ENCODE measurements at places on chromosomes 6 and 20. TPM values are rescaled to one million over a fixed set of nuclear protein-coding genes. Genes with fewer than 3 reads are reported as not detected.
A peak's percentile ranks its signal among the peaks of the same experiment; 100 is the strongest.

DNA sequence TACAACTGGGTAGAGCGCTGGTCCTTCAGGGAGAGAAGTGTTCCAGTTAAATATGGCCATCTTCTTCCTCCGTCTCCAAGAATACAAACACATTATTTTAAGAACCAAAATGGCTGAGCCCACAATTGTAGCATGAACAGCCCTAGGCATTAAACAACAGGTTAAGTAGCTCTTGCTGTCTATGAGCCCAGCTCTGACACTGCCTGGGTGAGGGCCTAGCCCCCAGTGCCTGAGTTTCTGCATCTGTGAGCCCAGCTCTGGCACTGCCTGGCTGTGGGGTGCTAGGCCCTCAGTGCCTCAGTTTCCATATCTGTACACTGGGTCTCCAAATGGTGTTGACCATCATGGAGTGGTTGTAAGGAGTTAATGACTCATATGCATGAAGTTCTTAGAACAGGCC, 24.8 kb upstream of the DACT2 start:
- no peak for DNase-seq

Gene HSPA1B
- total RNA-seq = 64.9 TPM

- DNase-seq = no peak
Observed at GRCh38 chr6:2396042-2396657, 150.7 kb upstream of the GMDS start.

DNA sequence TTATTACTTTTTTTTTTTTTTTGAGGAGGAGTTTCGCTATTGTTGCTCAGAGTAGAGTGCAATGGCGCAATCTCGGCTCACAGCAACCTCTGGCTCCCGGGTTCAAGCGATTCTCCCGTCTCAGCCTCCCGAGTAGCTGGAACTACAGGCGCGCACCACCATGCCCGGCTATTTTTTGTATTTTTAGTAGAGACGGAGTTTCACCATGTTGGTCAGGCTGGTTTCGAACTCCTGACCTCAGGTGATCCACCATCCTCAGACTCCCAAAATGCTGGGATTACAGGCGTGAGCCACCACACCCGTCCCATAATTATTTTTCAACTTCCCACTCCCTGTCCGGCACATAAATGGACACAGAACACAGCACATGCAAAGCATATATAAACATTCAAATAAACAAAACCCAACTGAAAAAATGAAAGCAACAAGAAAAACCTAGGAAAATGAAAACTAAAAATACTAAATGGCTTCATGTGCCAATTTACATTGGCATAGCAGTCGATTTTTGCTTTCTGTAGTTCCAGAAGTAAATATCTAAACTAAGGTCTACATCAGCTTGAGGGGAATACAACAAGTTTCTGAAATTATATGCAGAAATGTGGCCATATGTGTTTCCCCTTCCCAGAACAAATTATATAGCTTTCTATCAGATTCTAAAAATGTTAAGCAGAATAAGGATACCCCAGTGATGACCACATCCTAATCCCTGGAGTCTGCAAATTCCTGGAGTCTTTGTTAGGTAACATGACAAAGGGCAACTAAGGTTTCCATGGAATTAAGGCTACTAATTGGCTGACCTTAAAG, 113.9 kb downstream of the HFE start:
- DNase-seq = no peak

Gene HLA-DQA2
- total RNA-seq = not detected

DNA sequence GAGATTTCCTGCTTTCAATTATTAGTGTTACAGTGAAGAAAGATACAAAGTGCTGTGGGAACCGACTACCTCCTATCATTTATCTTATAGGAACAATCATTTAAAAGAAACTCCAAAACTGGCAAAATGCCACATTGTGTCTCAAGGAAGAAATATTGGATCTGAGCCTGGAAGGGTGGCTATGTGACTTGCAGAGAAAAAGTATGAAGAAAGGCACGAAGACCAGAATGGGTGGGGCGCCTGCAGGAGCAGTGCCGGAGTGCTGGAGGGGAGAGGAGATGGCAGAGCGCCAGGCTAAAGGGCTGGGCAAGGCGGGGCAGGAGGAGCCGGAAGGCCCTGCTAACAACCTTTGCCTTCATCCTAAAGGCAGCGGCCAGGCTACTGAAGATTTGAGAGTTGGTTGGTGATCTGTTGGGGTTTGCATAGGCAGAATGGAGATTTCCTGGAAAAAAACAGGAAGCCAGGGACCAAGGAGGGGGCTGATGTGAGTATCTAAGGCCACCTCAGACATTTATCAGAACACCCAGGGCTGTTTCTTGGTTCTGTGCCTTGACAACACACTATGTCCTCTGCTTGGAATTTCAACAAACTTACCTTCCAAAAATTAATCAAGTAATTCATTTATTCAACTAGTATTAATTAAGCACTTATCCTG, 125.6 kb downstream of the MAFB start:
- peak; percentile 66 for DNase-seq

DNA sequence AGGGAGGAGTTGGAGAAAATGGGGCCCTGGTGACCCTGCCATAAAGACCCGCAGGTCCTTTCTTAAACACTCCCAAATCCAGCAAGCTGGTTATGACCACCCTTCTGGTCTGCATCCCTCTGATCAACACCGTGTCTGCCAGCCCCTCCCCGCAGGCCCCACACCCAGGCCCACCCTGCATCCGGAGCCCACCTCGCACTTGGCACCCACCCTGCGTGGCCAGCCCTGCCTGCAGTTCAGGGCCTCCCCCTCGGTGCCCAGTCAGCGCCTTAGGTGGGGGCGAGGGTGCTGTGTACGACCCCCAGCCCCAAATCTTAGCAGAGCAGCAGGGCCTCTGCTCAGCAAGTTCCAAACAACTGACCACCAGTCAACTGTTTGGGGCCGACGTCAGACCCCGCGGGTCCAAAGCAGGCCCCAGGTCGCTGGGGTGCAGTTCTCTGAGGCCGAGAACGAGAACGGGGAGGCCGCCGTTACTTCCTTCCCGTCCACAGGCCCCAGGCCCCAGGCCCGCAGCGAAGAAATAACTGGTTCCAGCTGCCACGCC, 1.2 kb downstream of the ACSS1 start:
- DNase-seq = no peak

Gene LHFPL5
- not detected for total RNA-seq

Gene C6orf141
- 0.55 TPM for total RNA-seq

Gene B4GALT5
- 39.1 TPM for total RNA-seq

- DNase-seq = no peak
Observed at GRCh38 chr6:168962886-168963285, 290.8 kb downstream of the THBS2 start.

GRCh38 chr6:85913001-85913400, 270.3 kb upstream of the SYNCRIP start:
- DNase-seq = no peak

- DNase-seq = no peak
Observed at GRCh38 chr20:21067255-21067654, 38.9 kb downstream of the LINC00237 start.

- DNase-seq = peak; percentile 10
Observed at GRCh38 chr6:99467509-99468106, 42.5 kb upstream of the PNISR start.

Gene KIF13A
- total RNA-seq = 38.4 TPM

DNA sequence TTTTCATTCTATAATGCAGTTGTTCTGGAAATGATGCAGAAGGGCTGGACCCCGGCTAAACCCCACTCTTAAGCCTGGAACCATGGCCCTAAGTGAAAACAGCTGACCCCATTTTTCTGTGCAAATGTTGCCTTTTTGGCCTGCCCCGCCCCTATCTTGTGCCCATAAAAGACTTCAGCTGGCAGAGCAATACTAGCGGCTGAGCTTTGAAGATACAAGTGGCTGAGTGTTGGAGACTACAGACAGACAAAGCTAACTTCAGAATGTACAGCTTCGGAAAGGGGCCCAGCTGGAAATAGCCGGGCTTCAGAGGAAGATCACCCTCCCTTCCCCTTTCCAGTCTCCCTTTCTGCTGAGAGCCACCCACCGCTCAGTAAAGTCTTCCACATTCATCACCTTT, 258.6 kb upstream of the SPTLC3 start:
- DNase-seq = no peak

- DNase-seq = no peak
Observed at GRCh38 chr6:106739387-106739786, 110.0 kb downstream of the QRSL1 start.

- DNase-seq = peak; percentile 97
Observed at GRCh38 chr6:20877008-20877937, 343.0 kb downstream of the CDKAL1 start.

Gene VGLL2
- total RNA-seq = 1.7 TPM

- DNase-seq = no peak
Observed at GRCh38 chr6:140032189-140032588, 657.7 kb upstream of the CITED2 start.

- DNase-seq = no peak
Observed at GRCh38 chr6:116239256-116239655, 14.6 kb downstream of the TSPYL4 start.

Gene EDN1
- 54.8 TPM for total RNA-seq

Gene ZKSCAN4
- 3.9 TPM for total RNA-seq

DNA sequence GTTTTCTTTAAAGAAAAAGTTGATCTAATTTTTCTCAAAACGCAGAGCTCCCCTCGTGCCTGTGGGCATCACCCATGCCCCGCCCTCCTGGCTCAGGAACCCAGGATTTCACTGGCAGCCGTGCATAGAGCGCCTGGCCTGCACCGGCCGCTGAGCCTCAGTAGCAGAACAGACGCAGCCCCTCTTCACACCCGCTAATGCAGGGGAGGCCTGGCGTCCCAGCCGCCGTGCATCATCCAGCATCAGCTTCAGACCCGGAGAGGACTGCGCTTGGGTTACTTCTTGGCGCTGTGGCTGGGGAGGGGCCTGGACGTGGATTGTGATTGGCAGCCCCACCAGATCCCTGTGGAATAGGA, 18.1 kb downstream of the RBM38 start:
- DNase-seq = no peak

Gene SSTR4
- not detected for total RNA-seq

Gene OPRL1
- 2.8 TPM for total RNA-seq

DNA sequence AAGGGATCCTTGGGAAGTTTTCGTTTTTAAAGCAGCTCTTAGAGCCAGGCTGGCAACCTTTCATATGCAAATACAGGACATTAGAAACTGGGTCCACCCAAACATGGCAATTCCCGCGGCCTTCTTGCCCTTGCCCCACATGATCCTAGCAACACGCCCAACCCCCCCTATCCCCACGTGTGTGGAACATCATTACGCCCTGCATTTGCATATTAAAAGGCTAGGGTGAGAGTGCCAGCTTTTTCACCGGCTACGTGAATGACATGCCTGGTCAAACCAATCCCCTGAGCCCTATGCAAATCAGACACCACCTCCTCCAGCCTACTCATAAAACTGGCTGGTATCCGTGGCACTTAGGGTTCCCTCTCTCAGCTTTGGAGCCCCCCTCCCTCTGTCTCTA, 88.1 kb downstream of the TNFRSF21 start:
- no peak for DNase-seq

Gene PABPC1L
- 50.2 TPM for total RNA-seq

Gene PRICKLE4
- total RNA-seq = 3.1 TPM
